Activated CD4-positive, alpha-beta T cell treated with anti-CD3 and anti-CD28 coated beads for 48 hours (primary cell): ENCODE measurements at places on chromosomes 1 and 21.
A peak's percentile ranks its signal among the peaks of the same experiment; 100 is the strongest.

GRCh38 chr1:218488986-218489385 is 143.8 kb downstream of the TGFB2 start:
- no peak for DNase-seq

DNA sequence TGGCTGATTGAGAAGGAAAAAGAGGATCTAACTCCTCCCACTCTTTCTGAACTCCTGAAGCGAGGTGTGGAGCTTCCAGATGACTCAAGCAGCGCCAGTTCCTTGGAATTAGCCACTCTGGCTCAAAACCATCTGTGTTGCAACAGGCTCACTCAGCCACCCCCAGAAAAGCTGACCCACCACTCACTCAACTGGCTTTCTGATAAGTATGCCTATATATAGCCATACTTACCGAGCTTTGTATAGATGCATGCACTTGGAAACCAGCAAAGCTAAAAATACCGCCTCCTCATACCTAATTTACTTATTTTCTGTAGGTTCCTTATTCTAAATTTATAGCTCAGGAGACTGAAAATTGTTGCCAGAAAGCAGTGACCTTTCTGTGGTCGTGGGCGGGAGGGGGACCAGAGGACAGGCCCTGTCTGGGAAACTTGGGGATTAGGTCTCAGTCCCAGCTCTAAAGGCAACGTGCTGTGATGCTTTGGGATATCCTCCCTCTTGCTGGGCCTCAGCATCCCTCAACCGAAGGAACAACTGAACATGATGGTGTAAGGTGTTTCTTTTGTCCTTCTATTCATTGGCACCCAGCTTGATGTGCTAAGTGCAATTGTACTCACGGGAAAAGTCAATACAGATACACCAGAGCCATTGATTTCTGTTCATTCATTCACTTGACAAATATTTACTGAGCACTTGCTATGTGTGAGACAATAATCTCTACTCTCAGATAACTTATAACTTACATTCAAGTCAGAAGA is 65.7 kb downstream of the NENF start:
- no peak for DNase-seq

DNA sequence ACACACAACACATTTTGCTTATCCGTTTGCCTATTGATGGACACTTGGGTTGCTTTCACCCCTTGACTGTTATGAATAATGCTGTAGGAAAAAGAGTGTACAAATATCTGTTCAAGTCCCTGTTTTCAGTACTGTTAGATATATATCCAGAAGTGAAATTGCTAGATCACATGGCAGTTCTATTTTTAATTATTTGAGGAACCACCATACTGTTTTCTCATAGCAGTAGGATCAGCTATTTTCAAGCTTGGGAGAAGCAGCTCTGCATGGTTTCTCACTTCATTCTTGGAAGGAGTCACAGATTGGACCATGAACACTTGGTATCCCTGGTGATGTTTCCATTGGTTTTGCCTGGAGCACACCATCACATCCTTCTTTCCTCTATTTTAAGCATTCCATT is 114.4 kb upstream of the ZP4 start:
- no peak for DNase-seq

- no peak for DNase-seq
Observed at GRCh38 chr21:25660233-25660632, 21.2 kb downstream of the JAM2 start.

DNA sequence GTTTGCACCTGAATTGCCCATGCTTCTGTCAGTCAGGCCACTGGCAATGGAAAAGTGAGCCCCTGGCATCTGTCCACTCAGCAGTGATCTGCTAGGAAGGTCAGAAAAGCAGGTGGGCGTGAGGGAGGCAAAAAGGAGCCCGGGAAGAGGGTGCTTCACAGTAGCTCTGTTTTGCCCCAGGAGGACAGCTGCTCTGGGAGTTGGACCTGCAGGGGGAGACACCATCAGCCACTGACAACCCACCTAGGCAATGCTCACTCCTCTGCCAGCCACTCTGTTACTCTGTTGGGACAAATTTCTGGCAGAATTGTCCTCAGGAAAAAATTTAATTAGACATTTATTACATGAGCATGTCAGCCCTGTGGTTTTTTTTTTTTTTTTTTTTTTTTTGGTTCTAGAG is 146.4 kb downstream of the LRIG2 start:
- DNase-seq = no peak

- DNase-seq = no peak
Observed at GRCh38 chr21:45788198-45788597, 144.7 kb downstream of the PCBP3 start.

- no peak for DNase-seq
Observed at GRCh38 chr1:14479865-14480264, 118.6 kb upstream of the KAZN start.

DNA sequence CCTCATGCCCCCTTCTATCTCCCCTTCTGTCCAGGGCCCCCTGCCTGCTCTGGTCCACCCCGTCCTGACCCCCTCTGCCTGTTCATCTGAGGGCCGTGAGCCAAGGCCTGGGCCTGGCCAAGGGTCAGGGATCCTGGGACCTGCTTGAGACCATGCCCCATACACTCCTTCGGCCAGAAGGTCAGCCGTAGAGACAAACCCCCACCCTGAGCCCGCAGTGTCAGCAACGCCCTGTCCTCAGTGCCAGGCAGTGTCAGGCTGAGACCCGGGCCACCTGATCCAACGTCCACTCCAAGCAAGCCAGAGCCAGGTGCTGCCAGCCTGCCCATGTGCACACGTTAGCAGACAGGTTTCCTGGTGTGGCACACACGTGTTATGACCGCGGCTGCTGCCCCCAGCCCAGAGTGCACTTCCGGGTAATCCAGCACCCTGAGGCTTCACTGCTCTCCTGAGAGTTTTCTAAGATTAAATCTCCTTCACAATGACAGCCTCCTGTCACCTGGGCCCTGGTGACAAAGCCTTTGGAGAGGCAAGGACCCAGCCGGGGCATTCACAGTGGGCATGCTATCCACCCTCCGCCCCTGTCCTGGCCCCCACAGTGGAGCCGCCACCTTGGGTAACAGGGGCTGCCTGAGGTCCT is 10.1 kb upstream of the SAMD11 start:
- DNase-seq = no peak

- DNase-seq = no peak
Observed at GRCh38 chr1:221069986-221070385, 190.7 kb downstream of the HLX start.

DNA sequence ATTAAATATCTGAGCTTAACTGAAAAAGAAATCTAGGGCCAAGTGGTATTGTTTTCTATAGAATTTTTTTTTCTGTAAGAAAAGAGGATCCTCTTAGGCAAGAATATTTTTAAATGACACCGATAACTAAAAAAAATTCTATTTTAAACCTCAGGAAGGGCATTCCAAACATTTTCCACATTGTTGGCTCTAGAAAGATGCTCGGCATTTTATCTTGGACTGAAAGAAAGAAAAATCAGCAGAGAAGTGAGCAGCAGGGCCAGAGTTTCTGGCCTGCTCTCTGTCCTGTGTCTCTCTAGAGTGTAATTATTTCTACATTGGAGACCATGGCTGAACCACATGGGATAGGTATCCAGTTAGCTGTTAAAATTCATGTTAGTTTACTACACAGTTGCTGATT is 192.5 kb upstream of the GREM2 start:
- DNase-seq = no peak

DNA sequence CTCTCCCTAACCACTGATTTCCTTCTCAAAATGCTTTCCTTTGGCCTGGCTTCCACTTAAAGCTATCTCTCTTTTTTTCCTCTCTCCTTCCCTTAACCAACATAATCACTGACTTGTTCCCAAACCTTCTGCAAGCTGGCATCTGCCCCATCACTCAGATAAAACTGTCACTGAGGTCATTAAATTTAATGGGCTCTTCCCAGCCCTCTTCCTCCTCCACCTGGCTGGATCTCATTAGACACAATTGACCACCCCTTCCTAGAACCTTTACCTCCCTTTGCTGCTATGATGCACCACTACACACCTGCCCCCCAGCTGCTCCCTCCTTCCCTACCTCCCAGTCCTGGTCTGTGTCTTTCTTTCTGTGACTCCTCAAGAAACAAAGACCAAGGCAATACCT is 44.0 kb upstream of the GJB5 start:
- DNase-seq = no peak

GRCh38 chr1:23719162-23719820 is 24.0 kb upstream of the ELOA start:
- DNase-seq = no peak

DNA sequence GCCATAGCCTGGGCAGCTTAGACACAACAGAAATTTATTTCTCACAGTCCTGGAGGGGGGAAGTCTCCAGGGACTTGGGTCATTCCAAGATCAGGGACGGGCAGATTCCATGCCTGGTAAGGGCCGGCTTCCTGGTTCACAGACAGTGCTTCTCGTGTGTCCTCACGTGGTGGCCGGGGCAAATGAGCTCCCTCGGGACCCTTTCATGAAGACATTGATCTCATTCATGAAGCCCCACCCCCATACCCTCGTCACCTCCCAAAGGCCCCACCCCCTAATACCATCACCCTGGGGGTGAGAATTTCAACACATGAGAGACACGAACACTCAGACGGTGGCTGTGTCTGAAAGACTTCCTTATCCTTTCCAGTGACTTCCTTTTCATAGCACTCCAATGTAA is 51.5 kb downstream of the ACOT7 start:
- no peak for DNase-seq

DNA sequence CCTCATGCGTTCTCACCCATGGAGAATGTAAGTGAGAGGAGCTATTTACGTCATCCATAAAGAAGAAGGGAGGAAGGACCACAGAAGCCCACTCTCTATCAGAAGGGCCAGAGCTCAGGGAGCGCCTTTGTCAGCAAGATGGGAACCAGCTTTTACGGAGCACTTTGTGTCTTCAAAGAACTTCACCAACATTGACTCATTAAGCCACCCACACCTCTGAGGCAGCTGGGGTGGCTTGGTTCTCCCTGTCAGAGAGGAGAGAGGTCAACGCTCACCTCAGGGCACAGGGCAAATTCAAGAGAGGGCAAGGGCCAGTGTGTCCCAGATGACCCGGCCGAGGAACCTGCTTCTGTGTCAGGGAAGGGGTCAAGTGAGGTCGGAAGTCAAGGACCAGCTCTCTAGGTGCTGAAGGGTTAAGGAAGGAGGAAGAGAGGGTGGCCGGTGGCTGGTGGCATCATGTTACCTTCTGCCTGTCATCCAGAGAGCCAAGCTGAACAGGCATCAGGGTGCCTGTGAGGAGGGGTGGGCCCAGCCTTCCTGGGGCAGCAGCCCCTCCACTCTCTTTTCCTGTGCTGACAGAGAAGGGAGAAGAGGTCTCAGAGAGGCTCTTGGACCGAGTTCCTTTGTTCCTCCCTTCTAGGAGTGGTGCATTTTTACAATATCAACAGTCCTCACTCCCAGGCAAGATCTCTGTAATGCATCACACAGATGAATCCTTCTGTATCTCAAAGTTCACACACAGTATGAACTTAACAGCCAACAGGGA is 109.0 kb downstream of the ETS2 start:
- DNase-seq = peak; percentile 42

- DNase-seq = no peak
Observed at GRCh38 chr21:16741141-16741665, 771.6 kb upstream of the CXADR start.

- no peak for DNase-seq
Observed at GRCh38 chr21:30044447-30045064, 104.8 kb upstream of the GRIK1 start.

- no peak for DNase-seq
Observed at GRCh38 chr1:91308544-91308943, 96.1 kb downstream of the HFM1 start.

DNA sequence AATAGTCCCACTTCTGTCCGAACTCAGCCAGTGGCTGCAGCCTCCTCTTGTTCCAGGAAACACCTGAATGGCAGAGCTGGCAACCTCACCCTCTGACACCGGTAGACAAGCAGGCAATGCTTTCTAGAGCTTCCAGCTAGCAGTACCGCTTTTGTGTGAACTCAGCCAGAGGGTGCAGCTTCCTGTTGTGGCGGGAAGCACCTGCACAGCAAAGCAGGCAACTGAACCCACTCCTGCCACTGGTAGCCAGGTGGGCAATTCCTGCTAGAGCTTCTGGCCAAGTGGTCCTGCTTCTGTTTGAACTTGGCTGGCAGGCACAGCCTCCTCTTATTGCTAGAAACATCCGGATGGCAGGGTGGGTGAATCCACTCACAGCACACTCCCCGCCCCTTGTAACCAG is 40.1 kb upstream of the TMPRSS15 start:
- no peak for DNase-seq

DNA sequence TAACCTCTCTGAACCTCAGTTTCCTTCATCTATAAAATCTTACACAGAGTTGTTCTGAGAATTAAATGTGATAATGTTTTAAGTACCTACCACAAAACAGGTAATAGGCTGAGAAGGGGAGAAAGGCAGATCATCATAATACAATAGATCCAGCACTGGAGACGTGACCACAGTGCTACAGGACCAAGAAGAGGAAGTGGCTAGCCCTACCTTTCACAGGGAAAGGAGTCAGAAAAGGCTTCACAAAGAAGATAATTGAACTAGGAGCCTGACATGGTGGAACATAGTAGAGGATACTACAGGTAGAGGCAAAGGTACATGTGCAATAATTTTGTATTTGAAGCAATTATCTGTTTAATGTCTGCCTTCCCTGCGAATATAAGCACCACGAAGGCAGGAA is 45.1 kb downstream of the ERI3 start:
- DNase-seq = no peak

GRCh38 chr1:197306381-197307062 is 38.5 kb downstream of the CRB1 start:
- DNase-seq = no peak

GRCh38 chr1:177710696-177711620 is 258.9 kb downstream of the SEC16B start:
- no peak for DNase-seq

- no peak for DNase-seq
Observed at GRCh38 chr21:37631319-37632117, 264.9 kb downstream of the DYRK1A start.

GRCh38 chr1:155504207-155504606 is 58.4 kb downstream of the ASH1L start:
- no peak for DNase-seq

GRCh38 chr1:225822655-225823403 is 12.9 kb downstream of the EPHX1 start:
- no peak for DNase-seq

DNA sequence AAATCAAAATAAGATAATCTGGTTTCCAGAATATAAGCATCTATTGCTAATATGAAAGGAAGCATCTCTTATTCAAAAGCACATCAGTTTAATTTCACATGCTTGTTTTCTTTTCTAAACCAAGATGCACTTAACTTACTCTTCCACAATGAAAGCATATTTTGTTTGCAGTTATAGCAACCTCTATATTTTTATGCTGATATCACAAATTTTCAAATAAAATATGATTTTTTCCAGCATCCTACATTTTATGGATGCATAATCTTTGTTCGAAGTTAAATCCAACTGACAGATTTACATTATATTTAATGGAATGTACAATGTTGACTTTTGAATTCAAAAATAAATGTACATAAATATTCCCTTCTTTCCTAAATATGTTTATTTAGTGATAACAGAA is 978.3 kb upstream of the B3GALT2 start:
- DNase-seq = no peak
